Thoracic aorta (tissue), 2 donors: ENCODE measurements at places on chromosomes 5 and 9.

DNA sequence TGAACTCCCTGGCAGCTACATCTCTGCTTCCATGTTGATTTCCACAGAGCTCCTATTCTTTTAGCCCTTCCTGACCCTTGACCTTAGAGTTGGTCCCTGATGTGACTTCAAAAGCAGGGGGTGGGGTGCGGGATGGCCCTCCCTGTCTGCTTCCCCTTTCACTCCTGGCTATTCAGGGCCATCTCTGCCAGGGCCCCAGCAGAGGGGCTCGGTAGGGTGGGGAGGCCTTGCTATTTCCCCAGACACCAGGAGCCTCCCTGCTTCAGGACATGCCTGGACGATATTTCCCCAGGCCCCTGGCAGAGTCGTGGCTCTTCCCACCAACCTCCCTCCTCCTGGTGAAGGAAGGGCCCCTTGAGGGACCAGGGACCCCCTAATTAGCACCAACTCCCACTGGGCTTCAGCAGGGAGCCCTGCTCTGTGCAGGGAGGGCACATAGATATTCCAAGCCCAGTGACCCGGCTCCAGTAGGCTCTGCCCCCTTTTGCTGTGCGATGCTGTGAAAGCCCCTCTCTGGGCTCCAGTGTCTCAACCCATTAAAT lies 17.3 kb downstream of the CORO2A start:
- no peak for DNase-seq

GRCh38 chr9:82582693-82583092 lies 480.2 kb downstream of the RASEF start:
- DNase-seq = no peak

DNA sequence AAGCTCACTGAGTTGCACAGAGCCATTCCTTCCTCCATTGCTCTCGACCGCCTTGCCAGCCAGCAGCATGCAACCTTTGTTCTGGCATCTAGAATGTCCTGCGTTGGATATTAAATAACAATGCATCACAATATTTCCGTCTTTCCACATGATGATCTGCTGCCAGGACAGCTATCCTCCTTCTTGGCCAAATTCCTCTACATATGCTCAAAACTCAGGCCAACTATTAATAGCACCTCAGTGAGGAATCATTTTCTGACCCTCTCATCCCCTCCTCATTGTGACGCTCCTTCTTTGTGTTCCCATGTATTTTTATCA lies 128.6 kb downstream of the MYO10 start:
- no peak for DNase-seq

DNA sequence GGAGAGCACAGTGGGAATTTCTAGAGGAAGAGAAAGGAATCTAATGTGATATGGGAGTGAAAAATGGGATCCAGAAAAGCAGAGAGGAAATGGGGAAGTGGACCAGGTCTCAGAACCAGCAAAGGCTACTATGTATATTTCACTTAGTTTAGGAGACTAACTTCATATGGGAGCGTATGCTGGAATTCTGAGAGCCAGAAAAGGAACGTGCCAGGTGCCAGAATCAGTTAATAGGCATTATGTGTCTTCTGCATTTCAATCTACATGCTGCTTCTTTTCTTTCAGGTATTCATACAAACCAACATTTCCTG lies 28.5 kb upstream of the IFNA14 start:
- no peak for DNase-seq
